MCF 10A (cell line): ENCODE measurements at places on chromosomes 3 and 15.

- DNase-seq = peak; percentile 29
Measured at GRCh38 chr3:153513236-153513635, 351.2 kb downstream of the RAP2B start.

DNA sequence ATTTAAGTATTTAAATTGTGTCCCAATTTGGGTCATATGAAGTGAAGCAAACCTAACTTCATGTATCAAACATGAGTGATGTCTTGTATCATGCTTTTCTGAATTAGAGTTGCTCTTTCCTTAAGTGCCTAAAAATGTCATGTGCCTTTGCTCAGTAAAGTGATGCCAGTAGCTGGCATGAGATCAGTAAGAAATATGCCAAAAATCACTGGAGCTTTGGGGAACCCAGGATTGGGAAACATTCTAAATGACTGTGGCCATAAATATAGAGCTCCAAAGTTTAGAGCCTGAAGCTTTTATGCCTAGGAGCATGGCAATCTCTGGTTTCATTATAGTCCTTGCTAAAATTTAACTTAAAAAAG, 33.8 kb downstream of the RBMS3 start:
- no peak for DNase-seq

GRCh38 chr3:197749315-197749600, 425 bp upstream of the FYTTD1 start:
- peak; percentile 45 for DNase-seq

GRCh38 chr3:72289692-72290071, 504.7 kb upstream of the PROK2 start:
- DNase-seq = no peak
